ENCODE measurements at places on chromosomes 5 and 9. TPM values are rescaled to one million over a fixed set of nuclear protein-coding genes. Genes with fewer than 3 reads are reported as not detected.

EIF4E1B gene
- total RNA-seq = not detected

FOXE1 gene
- total RNA-seq = not detected

CYLC2 gene
- total RNA-seq = not detected

C5orf58 gene
- not detected for total RNA-seq

SLIT3 gene
- not detected for total RNA-seq

TLX3 gene
- total RNA-seq = not detected

SPINK6 gene
- not detected for total RNA-seq

SLC6A3 gene
- 1.4 TPM for total RNA-seq

ZNF366 gene
- total RNA-seq = not detected

MEGF10 gene
- not detected for total RNA-seq

SPATA31C1 gene
- total RNA-seq = not detected

HACD4 gene
- 3.3 TPM for total RNA-seq

PPP3R2 gene
- not detected for total RNA-seq

GABRG2 gene
- not detected for total RNA-seq

INSL4 gene
- not detected for total RNA-seq

SNX30 gene
- total RNA-seq = 6.5 TPM

PCDHA12 gene
- total RNA-seq = not detected

PCDHB4 gene
- not detected for total RNA-seq

PCDHB12 gene
- total RNA-seq = not detected

Measured in activated B cell treated with CpG ODN at 0.5 μM for 24 hours (primary cell).